T47D (cell line): ENCODE measurements at places on chromosomes 16 and 17.

DNA sequence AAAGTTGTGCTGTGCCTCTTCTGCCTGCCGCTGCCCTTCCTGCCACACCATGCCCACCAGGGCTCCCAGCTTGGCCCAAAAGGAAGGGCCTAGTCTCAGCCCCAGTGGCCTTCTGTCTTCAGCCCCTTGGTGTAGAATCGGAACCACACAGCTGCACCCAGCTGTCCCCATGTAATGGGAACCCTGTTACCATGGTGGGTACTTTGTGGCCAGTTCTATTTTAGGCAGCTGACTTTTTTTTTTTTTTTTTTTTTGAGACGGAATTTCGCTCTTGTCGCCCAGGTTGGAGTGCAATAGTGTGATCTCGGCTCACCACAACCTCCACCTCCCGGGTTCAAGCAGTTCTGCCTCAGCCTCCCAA, 163.3 kb upstream of the GSE1 start:
- DNase-seq, result no peak

- DNase-seq, result no peak
Measured at GRCh38 chr17:42521036-42521435, 15.0 kb upstream of the NAGLU start.

- no peak for DNase-seq
Measured at GRCh38 chr16:685967-686366, 1.8 kb upstream of the JMJD8 start.

GRCh38 chr17:21042458-21043295, at the start of gene USP22:
Gene USP22 (minus strand): TSS chr17:21043011. CDS start chr17:21042835, 176 bp downstream.
- no peak for DNase-seq

GRCh38 chr17:19482576-19482975, 51.1 kb upstream of the SLC47A1 start:
- DNase-seq, result peak; percentile 73
